ENCODE measurements at places on chromosomes 5 and 9.

DNA sequence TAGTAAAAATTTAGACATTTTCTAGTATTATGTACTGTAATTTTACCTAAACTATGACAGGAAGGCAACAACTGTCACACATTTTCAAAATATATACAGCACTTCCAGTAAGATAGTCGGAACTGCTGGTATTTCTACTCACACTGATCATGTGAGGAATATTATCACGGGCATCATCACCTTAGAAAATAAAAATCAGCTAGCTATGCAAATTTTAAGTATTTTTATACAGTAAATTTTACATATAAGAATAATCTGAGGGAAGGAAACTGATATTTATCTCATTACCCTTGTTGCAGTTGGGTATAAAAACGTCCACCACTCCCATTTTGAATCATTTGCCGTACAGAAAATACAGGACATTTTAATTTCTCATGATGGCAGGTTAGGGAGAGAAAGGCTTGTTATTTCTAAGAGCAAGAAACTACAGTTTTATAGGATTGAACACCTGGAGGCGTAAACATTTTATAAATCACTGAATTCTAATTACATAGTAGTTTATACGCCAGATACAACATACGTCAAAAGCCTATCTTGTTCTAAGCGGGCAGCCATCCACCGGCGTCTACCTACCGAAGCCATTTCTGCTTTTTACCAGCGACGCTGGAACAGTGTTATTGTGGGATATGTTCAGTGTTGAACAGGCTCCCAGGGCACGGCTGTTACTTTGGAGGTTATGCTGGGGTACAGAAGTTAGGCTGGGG is 729 bp upstream of the TNPO1 start:
- DNase-seq, result no peak

DNA sequence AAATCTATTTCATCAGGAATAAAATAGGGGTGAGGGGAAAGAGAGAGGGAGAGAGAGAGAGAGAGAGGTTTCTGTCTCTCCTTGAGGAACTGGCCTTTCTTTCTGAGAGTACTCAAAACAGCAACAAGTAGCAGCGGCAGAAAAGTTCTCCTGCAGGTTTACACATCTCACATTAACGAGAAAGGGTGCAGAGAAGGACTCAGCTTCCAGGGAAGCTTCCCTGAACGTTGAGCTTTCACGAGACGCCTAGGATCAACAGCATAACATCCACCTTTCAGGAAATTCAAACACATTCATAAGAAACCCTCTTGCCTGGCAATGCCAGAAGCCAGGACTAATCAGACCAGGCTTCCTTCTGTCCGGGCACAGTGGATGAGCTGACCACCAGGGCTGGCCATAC is 162.9 kb downstream of the ZDHHC21 start:
- DNase-seq, result no peak

- no peak for DNase-seq
Observed at GRCh38 chr9:89493671-89494070, 4.2 kb downstream of the SEMA4D start.

- DNase-seq, result peak; percentile 37
Observed at GRCh38 chr5:141359790-141360426, at the start of gene PCDHGB2. TSS of gene PCDHGB2 (plus strand) at chr5:141359994. CDS start at chr5:141360136, 142 bp downstream.

GRCh38 chr9:8946461-8946860 is 1146.9 kb upstream of the DMAC1 start:
- DNase-seq, result no peak

DNA sequence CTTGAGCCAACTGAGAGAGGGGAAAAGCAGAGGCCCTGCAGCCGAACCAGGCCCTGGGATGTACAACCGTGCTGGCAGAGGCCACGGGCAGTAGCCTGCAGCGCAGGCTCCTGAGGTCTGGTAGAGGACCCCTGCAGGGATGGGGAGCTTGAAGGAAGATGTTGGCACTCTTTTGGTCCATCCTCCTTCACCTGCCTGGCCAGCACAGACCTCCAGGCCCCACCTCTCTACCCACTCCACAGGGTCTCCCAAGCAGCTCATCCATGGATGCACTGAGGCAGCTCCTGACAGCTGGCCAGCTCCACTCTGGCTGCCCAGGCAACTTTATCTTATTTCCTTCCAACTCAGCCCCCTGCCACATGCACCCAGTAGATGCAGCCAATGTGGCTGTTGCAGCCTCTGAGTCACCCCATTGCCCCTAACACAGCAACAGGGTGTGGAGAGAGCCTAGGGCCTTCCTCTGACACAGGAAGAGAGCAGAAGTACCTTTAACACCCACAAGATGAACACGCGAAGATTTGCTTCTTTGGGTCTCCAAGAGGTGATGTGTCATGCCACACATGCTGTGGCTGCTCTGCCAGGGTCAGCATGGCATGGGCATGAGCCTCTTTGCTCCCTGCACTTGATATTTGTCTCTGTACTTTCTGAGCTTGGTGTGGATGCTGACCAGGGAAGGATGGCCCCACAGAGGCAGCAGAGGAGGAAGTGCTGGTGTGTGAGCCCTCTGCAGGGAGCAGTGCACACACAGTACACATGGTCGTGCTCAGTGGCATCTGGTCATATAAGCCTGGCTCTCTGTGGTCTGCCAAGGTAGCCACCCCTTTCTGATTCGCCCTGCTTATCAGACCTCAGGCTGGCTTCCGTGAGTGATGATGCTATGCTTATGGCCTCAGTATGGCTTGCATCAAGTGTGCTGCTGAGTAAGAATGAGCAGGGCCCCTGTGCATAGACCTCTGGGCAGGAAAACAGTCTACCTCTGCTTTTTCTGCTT is 117.2 kb downstream of the NRG2 start:
- no peak for DNase-seq

DNA sequence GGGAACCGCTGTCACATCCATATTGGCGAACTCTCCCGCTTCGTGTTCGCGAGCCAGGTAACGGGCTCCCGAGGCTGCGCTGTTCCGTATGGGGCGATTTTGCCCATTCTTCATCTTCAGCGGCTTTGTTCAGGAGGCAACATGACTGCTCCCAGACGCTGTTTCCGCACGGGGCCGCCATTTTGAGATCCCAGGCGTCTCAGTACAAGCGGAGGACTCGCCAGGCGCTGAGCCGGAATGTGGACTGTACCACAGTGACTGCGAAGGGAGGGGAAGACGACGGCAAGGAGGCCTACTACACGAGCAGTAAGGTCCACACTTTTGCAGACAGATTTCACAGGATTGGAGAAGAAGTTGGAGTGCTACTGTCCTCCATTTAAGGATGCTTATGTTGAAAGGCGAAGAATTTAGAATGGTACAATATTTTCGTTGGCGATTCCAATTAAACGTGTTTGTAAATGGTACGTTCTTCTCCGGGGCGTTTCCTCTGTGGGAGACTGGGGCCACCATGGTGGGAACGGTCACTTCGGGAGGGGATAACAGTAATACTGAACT is 41.6 kb upstream of the ZNF300 start:
- DNase-seq, result no peak

GRCh38 chr9:81560851-81561732 is 128.3 kb downstream of the TLE1 start:
- DNase-seq, result no peak

GRCh38 chr9:25709941-25710340 is 31.7 kb upstream of the TUSC1 start:
- no peak for DNase-seq

DNA sequence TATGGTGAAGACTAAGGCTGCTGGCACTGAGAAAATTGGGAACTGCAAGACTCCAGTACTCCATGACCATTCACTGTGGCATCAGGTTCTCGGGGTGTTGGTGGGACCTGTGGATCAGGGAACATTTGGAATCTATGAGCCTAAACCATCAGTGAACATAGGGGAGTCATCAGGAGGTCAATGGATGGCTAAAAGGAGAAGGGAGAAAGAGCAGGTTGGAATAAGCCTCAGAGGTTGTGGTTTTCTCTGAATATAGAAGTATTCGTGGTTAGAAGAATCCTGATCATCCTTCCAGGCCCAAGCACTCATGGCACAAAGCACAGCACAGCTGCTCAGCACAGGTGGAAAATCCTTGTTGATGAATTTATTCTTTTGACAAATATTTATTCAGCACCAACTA is 156.6 kb downstream of the SEMA6A start:
- DNase-seq, result no peak

DNA sequence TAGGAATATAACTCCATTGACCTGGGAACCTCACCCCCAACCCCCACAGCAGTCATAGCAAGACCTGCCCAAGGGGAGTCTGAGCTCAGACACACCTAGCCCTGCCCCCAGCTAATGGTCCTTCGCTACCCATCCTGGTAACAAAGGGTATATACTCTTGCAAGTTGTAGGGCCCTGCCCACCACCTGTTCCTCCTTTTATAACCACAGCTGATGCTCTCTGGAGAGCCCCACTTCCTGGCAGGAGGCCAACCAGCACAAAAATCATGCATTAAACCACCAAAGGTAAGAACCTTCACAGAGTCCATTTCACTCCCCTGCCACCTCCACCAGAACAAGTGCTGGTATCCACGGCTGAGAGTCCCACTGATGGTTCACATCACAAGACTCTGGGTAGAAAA is 1195.3 kb upstream of the SEMA6A start:
- no peak for DNase-seq

DNA sequence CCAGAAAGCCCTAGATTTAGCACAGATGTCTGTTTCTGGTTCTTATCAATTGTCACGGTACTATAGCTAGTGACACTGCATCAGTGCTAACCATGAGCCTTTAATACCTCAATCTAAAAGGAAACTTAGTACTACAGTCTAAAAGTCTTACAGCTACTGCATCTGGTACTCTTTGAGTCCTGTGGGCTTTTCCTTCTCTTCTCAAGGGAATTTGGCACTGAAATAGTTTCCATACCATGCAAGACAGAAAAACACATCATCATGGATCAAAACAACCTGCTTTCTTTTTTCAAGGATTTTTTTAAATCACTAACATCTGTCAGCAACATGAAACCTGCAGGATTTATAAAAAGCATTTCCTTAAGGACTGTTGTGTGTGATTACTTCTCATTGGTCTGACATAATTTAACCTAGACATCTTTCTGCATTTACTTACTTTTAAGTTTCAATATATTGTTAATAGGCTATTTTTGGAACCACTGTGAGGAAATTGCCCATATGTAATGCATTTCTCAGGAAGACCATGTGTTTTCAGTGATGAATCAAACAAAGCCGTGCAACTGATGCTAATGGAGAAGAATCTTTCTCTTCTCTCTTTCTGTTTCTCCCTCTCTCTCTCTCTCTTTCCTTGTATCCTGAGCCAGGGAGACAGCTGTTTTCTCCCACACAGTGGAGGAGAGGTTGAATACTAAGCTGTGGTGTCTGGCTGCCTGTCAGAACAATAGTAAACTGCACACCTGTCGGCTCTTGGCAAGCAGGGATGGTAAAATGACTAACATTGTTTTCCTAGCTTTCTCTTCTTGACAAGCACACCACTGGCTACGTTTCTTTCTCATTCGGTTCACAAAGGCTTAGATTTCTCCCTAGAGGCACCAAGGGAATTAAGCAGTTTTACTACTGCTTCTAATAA is 273.4 kb downstream of the CSNK1G3 start:
- DNase-seq, result peak; percentile 83

DNA sequence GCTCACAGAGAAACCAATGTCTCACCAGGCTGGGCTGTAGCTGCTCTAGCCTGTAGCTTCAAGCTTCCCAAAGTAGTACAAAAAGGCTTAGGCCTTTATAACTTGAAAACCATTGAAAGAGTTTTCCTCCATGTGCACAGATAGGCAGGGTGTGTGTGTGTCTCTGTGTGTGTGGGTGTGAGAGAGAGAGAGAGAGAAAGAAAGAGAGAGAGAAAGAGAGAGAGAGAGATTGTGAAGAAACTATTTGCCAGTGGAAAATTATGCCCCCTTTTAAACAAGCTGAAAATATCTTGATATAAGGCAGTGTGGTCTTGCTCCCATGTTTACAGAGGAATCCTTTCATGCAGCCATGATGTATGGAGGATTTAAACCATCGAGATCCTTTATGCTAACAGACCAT is 17.9 kb upstream of the GDNF start:
- no peak for DNase-seq

- no peak for DNase-seq
Observed at GRCh38 chr5:157914151-157914788, 55.3 kb upstream of the CLINT1 start.

DNA sequence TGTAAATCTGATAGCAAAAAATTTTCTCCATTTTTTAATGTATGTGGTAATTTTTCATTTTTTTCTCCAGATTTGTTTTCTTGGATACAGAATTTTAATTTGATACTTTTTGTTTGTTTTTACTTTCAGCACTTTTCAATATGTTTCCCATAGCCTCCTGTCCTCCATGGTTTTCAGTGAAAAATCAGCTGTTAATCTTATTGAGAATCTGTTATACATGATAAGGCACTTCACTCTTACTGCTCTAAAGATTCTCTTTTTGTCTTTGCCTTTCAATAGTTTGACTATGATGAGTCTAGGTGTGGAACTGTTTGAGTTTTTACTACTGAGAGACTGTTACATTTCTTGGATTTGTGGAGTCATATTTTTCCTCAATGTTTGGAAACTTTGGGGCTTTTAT is 455.7 kb upstream of the NUDT12 start:
- peak; percentile 11 for DNase-seq

DNA sequence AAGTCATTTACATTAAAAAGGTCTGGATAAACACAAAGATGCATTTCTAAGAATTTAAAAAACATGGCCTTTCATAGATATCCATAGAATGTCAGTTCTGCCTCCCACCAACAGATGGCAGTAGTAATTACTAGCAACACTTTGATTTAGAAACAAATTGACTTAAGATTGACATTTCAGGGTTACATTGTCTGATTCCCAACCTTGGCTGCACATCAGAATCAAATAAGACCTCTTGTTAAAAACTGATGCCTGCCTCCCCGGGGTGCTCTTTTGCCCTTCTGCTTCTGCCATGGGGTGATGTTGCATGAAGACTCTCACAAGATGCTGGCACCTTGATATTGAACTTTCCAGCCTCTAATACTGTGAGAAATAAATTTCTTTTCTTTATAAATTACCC is 146.2 kb upstream of the GPR151 start:
- DNase-seq, result peak; percentile 42

GRCh38 chr9:86733929-86734328 is 213.4 kb downstream of the GAS1 start:
- no peak for DNase-seq

- no peak for DNase-seq
Observed at GRCh38 chr5:136070486-136071285, 41.9 kb downstream of the TGFBI start.

- no peak for DNase-seq
Observed at GRCh38 chr5:2165615-2166305, 283.0 kb upstream of the IRX4 start.

GRCh38 chr9:135130207-135130976 is 42.9 kb downstream of the OLFM1 start:
- DNase-seq, result no peak

All from adipocyte (in vitro differentiated cells).